Astrocyte of the spinal cord (primary cell): ENCODE measurements at places on chromosomes 1 and 21.

DNA sequence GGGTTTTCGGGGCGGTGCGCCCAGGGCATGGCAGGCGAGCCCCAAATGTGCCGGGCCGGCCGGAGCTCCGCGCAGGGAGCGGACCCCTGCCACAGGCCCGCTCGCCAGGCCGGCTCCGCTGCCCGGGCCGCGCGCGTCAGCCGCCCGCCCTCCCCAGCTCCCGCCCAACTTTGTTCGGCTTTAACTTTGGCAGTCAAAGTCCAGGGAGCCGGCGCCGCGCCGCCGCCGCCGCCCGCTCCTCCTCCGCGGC is 488 bp downstream of the SLC35D1 start:
- no peak for DNase-seq

DNA sequence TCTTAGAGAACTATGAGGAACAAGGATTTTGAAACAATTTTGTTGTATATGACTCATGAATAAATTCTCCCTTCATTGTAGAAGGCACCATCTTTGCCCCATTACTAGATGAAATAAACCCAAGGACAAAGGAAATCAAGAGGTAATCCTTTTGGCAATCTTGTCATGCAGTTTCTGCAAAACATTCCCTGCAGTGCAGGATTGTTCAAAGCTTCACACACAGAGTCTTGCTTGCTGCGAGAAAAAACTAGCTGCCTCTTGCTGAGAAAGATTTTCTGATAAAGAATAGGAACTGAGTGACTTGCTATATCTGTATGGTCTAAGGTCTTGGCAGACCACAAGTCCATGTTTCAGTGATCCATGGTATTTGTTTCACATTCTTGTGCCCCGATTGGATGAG is 657.4 kb upstream of the ADGRL4 start:
- DNase-seq, result peak; percentile 7

GRCh38 chr1:112706505-112707220 is at the start of gene RHOC:
RHOC (minus strand) TSS chr1:112707127; CDS start chr1:112703799, 3,328 bp downstream.
- peak; percentile 69 for DNase-seq

GRCh38 chr21:45093035-45093532 is 18.7 kb downstream of the ADARB1 start:
- no peak for DNase-seq

DNA sequence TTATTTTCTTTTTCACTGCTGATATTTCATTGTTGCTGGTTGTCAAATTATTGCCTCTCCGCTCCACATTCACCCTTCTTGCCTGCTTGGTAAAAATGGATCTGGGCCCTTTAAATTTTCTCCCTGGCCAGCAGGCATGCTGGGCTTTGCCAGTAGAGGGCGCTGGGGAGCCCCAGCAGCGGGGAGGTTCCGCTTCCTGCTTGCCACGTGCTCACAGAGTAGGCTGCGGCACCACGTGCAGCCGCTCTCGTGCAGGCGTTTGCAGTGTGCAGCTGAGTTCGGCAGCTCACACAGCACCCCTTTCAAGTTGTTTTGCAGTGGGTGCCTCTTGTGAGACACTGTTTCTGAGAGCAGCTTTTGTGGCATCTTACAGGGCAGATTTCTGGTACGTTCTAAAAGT is at the start of gene ACTL8:
Gene ACTL8, plus strand, starts transcription at position 214 of the 400 bp plus-strand sequence. CDS start 67,676 bp downstream, outside the sequence.
- no peak for DNase-seq

- no peak for DNase-seq
Observed at GRCh38 chr1:54001591-54001990, 16.4 kb downstream of the LDLRAD1 start.

DNA sequence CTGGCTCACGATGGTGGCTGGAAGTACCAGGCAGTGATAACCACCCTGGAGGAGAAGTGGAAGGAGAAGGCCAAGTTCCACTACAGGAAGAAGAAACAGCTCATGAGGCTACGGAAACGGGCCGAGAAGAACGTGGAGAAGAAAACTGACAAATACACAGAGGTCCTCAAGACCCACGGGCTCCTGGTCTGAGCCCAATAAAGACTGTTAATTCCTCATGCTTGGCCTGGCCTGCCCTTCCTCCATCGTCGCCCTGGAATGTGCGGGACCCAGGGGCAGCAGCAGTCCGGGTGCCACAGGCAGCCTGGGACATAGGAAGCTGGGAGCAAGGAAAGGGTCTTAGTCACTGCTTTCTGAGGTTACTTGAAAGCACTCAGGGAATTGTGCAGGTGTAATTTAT is 10.8 kb downstream of the IL24 start:
- no peak for DNase-seq

- DNase-seq, result no peak
Observed at GRCh38 chr1:239262538-239262937, 123.8 kb upstream of the CHRM3 start.

DNA sequence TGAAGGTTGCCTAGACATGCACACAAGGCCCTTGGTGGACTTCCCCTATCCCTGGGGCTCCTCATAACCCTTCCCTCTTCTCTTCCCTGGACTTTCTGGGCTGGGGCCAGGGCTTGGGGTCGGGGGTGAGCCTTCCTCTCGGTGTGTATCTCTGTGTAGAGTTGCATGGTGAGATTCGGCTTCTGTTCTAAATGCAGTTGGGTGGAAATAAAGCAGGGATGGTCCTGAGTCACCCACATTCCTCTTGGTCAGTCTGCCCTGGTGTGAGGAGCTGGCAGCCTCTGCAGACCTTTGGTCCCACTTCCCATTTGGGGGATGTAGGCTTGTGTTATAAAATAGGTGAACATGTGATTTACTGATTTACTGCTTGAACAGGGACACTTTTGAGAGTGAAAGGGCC is 38.0 kb downstream of the ADARB1 start:
- no peak for DNase-seq

DNA sequence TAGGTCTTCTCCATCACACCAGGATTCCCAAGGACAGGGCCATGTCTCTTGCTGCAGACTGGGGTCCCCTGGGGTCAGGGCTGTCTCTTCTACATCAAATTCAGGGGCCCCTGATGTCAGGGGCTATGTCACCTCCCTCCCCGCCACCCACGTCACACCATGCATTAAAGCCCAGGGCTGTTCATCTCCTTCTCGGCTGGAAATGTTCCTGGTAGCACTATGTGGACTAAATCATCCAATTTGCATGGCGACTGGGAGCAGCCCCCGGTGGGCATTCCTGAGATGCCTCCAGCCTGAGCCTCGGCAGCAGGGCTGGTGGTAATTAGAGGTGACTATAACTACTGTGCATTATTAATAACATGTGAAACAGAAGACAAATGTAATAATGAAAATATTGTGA is 151.7 kb upstream of the HMGB4 start:
- DNase-seq, result no peak

- DNase-seq, result no peak
Observed at GRCh38 chr1:53281133-53281532, 42.8 kb upstream of the MAGOH start.

DNA sequence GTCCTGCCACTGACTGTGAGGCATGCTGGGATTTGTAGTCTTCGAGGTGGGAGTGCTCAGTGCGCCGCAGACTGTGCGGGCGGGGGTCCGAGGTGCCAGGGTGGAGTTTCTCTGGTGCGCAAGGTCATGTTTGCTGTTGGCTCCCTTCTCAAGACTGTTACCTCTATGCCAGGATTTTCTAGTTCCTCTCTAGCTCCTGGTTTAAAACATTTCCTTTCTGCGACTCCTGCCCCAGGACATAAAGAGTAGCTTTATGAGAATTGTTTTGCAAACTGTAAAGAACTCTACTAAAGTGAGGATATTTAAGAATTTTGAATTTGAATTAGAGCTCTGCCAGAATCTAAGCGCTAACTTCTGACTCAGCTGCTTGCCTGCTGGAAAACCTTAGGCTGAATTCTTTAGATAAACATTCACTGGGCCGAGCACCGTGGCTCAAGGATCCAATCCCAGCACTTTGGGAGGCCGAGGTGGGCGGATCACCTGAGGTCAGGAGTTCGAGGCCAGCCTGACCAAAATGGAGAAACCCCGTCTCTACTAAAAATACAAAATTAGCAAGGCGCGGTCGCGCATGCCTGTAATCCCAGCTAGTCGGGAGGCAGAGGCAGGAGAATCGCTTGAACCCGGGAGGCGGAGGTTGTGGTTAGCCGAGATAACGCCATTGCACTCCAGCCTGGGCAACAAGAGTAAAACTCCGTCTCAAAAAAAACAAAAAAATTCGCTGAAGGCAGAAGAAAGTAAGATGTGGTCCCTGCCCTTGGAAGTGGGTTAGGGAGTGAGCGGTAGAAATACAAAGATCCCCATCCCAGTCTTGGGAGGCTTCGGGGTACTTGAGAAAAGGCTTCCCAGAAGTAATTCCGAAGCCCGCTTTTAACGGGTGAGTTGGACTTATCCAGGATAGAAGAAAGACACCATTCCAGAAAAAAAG is 992 bp upstream of the USP48 start:
- DNase-seq, result peak; percentile 96

DNA sequence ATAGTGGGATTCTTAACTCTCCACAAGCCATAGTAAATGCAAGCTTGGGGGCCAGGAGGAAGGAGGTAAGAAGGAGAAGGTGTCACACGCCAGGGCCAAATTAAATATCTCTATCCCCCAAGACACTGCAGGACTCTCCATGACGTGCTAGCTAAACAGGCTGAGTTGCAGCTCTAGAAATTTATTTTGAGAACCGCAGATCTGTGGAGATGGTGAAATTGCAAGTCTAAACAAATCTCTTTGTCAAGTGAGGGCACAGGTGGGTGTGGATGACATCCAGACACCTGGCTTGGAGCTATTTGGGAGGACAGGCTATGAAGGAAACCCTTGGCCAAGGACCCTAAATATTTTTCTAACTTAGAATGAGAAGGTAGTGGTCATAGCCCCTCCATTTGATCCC is 39.5 kb upstream of the USP1 start:
- no peak for DNase-seq

DNA sequence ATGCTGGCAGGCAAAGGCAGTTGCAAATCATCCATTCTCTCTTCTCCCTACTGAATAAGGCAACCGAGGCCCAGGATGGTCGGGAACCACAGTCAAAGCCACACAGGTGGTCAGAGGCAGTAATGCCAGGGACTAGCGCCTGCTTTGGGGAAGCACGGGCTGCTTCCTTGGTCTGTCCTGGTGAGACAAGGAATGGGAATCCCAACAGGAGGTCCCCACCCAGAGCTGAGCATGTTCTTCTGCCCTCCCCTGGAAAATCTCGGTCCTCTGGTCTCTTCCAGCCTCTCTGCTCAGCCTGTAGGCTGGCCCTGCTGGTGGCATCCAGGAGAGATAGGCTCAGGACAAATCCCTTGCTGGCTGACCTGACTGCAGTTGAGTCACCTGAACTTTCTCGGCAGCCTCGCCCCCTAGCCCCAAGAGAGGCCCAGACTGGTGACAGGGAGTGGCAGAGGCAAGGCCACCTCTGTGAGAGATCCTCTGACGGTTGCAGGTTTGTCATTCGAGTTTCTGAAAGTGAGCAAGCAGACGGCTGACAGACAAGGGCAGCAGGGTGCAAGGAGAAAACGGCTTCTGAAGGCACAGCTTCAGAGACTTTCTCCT is 5.8 kb downstream of the OLIG1 start:
- DNase-seq, result no peak

DNA sequence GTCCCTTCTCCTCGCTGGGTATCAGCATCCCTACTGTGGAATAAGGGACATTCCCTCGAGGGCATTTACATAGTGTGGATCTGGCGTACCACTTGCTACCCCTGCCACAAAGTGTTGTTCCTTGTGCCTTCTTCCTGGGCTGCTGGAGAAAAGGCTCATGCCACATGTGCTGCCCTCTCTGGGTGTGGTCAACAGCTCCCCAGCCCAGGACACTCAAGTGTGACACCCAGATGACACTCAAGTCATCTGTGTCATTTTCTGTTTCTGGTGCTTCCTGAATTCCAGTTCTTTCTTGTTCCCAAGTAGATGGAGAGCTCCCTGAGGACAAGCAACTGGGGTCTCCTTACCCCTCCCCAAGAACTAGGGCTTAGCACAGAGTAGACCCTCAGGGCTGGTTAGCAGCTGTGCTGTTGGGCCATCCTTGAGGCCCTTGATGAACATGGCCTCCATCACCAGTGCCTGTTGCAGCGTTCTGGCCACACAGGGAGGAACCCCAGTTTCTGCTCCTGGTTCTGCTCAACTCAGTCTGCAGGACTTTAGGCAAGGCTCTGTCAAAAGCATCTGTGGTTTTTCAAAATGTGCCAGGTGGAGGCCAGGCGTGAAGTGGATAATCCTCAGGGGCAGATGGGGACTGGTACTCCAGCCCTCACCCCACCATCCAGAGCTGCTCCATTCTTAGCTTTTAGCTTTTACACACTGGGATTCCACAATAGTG is 49.0 kb upstream of the CLIC4 start:
- DNase-seq, result no peak

- no peak for DNase-seq
Observed at GRCh38 chr1:99573431-99574217, 72.3 kb upstream of the PALMD start.

DNA sequence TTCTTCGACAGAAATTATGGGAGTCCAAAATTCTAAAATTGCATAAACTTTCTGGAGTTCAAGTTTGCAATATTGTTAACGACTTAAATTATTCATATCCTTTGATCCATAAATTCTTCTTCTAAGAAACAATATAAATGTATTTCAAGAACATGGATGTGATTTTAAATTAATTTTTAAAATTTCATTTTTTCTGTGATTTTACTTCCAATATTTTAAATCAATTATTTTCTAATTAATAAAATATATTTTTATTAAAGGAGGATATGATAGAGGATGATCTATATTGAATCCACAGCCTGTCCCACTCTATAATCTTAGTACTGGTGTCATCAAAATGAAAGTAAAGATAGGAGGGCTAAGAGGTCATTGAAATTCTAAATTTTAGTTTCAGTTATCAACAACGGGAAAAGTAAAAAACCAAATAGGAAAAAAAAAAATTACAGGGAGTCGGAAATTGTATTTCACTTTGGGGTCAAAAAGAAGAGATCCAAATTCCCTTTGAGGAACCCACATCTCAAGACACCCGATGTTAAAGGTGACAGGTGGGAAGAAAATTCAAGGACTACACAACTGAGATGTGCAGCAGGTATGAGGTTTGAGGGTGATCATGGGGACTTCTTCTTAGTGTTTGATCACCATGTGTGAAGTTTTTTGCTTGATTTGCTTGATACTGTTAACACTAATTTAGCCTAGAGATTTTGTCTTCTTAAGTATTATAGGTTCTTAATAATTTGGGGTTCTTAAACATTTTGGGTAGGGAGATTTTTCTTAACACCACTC is 154.8 kb upstream of the RGS18 start:
- no peak for DNase-seq

GRCh38 chr1:76759950-76760349 is 107.3 kb upstream of the ST6GALNAC5 start:
- DNase-seq, result peak; percentile 5
